ENCODE measurements at places on chromosomes 5 and 9. TPM values are rescaled to one million over a fixed set of nuclear protein-coding genes. Genes with fewer than 3 reads are reported as not detected.

DNA sequence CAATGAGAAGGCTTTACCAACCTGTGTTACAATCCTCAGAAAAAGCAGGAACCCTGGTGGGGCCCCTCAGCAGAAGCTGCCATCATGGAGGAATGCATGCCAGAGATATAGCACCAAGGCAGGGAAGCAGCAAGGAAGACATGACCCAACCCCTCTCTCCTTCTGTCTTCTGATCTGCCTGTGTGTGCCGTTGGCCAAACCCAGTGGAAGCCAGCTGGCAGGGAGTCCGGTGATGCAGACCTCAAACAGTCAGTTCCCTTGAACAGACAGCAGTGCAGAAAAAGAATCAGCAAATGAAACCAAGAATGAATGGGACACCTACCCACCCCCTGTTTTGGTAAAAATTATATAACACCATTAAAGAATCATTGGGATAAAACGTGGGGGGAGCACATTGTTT is 234.2 kb downstream of the ZNF608 start:
- DNase-seq, result no peak

DNA sequence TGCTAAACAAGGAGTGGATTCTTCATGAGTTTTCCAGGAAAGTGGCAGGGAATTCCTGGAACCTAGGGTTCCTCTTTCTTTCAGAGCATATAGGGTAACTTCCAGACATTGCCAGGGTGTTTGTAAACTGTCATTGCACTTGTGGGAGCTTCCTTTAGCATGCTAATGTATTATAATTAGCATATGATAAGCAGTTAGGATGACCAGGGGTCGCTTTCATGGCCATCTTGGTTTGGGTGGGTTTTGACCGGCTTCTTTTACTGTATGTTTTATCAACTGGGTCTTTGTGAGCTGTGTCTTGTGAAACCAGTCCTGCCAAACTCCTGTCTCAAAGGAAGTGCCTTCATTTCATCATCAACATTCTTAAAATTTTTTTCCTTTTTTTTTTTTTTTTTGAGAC is 11.9 kb upstream of the MELK start:
- DNase-seq, result no peak

- DNase-seq, result no peak
Measured at GRCh38 chr9:76558465-76558864, 99.5 kb downstream of the GCNT1 start.

GRCh38 chr5:96768708-96769251 is 39.0 kb downstream of the ERAP1 start:
- DNase-seq, result no peak

DNA sequence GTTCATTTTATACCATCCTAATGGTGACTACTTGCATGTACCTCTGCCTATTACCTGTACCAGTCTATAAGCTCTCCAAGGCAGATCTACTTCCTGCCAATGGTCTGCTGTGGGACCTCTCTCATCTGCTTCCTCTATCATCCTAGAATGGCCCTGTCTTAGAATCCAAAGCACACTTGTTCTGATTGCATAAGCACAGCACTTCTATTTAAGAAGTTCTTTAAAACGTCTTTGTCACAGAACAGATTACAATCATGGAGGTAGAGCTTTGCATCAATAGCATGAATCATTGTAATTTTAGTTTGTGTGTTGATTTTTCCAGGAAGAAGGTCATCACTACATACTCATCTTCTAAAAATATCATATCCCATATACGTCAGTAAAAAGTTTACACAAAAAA is 131.8 kb upstream of the ACOT12 start:
- DNase-seq, result no peak

GRCh38 chr9:121627427-121627826 is 24.0 kb upstream of the DAB2IP start:
- DNase-seq, result no peak

ADCY2 gene
- total RNA-seq, result 0.36 TPM

RALGPS1 gene
- 9.0 TPM for total RNA-seq

Data from chondrocyte (in vitro differentiated cells).